ENCODE measurements at places on chromosomes 7 and 10. TPM values are rescaled to one million over a fixed set of nuclear protein-coding genes. Genes with fewer than 3 reads are reported as not detected.

DNA sequence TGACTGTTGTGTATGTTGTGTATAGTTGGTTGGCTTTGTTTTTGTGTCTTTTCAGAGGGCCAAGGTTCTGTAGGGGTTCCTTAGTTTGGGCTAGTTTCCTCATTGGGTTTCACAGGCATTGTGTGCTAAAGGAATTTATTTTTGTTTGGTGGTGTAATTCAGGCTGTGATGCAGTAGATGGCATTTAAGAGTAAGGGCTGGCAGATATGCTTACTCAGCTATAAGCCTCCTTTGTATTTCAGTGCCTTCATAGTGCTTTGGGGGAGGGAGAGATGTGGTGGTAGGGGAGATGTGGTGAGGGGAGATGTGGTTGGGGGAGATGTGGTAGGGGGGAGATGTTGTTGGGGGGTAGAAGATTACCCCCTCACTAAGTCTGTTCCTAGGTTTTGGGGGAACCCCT is 91.7 kb downstream of the SLC25A40 start:
- ATAC-seq = no peak

- ATAC-seq = peak; percentile 24
These were observed at the start of gene COL13A1 for GRCh38 chr10:69801434-69802315. Gene COL13A1 (plus strand): TSS chr10:69801906. CDS start chr10:69802424, 518 bp downstream.

GRCh38 chr10:127299956-127300689 is 103.7 kb upstream of the INSYN2A start:
- ATAC-seq = no peak

The SLC29A4 gene
- 1.1 TPM for total RNA-seq

DNA sequence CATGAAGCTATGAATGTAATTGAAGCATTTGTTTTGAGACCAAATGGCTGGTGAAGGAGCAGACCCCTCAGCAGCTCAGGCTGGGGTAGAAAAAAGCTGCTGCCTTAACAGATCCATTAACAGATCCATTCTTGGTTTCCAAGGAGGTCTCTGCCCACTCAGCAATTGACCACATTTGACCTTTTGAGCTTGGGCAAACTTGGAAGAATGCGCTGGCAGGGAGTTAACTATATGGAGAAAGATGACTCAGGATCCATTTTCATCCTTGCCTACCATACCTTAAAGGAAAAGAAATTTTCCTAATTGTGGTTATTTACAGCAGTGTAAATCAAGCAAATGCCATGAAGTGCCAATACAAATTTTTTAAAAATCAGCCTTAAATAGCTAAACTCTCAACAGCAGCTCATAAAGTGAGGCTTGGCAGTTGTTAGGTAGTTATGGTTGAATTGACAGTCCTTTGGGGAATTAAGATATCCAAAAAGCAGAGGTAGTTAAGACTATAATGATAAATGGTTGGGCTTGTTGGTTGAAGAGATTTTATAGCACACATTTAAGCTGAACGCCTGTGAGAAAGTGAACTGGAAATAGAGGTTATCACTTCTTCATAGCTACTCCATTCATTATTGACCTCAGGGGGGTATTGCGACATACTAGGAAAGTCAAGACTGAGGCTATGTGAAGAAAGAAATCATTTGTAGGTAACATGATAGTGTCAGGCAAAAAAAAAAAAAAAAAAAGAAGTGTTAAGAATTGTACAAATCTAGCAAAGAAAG is 83.9 kb downstream of the MKX start:
- ATAC-seq = no peak

GRCh38 chr10:110885932-110886674 is 14.4 kb downstream of the PDCD4 start:
- no peak for ATAC-seq

- no peak for ATAC-seq
These were observed 87.2 kb downstream of the EZH2 start for GRCh38 chr7:148796841-148797240.

The RBP4 gene
- 10.6 TPM for total RNA-seq

The TDRD1 gene
- not detected for total RNA-seq

DNA sequence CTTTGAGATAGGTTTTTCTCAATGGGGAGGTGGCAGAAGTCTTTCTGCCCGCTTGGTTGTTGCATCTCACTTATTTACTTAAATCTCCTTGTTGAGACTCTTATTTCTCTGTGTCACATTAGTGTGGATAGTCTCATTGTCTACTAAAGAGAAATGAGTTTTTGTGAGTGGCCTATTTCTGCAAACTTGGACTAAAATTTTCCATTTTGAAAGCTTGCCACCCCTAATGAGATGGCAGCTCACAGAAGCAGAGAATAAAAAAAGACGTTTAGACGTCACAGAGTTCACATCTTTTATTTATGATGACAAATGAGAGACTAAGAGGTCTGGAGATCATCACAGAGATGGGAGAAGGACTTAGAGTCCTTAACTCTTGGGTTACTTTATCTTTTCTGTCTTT is 262.7 kb upstream of the PHYHIPL start:
- ATAC-seq = no peak

The HOGA1 gene
- 2.5 TPM for total RNA-seq

- ATAC-seq = no peak
These were observed 342.6 kb upstream of the LRGUK start for GRCh38 chr7:133784486-133785001.

The AGAP6 gene
- total RNA-seq = 4.4 TPM

DNA sequence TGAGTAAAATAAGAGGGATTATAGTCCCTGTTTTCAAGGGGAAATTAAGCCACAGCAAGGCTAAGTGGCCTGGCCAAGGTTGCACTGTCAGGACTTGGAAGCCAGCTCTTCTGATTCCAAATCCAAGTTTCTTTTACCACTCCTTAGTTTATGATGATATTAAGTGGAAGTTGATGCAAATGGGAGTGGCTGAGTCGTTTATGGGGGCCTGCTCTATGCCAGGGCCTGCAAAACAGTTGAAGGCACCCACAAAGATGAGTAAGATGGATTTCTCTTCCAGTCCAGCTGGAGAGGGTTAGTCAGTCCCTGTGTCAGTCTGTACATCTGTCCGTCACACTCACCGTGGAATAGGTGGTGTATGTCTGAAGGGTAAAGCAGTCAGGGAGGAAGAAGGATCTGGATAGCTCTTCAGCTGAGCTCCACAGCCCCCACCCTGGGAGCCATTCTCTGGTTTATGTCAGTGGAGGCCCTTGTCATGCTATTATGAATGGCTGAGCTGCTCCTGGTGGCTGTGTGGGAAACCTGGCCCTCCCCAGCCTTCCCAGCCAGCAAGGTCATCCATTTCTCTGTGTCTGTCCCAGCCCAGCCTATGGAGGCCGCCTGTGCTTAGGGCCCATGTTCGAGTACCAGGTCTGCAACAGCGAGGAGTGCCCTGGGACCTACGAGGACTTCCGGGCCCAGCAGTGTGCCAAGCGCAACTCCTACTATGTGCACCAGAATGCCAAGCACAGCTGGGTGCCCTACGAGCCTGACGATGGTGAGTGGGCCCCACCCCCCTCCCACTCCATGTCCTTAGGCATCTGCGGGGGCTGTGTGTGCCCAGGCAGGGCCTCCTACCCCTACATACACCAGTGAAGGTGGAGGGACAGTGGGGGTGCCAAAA is 44.5 kb downstream of the TBATA start:
- no peak for ATAC-seq

Data from gastroesophageal sphincter (tissue), 4 donors.